ENCODE measurements at places on chromosomes 3 and 15. TPM values are rescaled to one million over a fixed set of nuclear protein-coding genes. Genes with fewer than 3 reads are reported as not detected.

IL17RD gene
- not detected for total RNA-seq

GRCh38 chr3:66709532-66709931 is 208.7 kb upstream of the LRIG1 start:
- DNase-seq, result no peak

RLBP1 gene
- total RNA-seq, result not detected

PPP2R3A gene
- total RNA-seq, result 0.05 TPM

DNA sequence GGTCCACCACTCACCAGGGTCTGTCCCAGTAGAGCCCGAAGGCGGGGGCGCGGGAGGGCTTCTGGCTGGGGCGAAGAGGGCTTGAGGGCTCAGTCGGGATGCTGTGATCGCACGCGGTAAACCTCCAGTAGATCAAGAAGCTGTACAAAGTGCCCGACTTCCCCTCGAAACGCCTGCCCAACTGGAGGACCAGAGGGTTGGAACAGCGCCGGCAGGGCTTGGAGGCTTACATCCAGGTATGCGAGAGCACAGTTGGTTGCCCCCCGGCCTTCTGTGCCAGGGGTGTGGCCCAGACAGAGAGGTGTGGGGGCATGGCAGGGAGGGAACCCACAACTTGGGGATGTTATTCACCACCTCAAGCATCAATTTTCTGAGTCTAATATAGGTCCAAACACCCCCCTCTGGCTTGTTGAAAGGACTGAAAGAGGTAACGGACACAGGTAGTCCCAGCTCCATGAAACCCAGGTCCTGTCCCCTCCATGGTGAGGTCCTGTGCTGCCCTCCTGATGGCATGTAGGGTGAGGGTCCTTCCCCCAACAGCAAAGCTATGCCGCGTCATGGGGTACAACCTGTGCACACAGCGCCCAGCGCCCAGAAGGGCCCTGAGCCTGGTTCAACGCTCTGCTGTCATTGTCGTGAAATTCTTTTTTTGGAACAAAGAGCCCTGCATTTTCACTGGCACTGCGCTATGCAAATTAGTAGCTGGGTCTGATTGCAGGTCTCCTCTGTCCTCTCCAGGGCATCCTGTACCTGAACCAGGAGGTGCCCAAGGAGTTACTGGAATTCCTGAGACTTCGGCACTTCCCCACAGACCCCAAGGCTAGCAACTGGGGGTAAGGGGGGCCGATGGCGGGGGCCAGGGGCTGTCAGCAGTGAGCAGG is 1.2 kb downstream of the SNX22 start:
- no peak for DNase-seq

LRRIQ4 gene
- 0.16 TPM for total RNA-seq

- DNase-seq, result no peak
These were observed 52.0 kb downstream of the CD200R1L start for GRCh38 chr3:112794622-112795172.

GRCh38 chr3:144273601-144274000 is 302.0 kb downstream of the DIPK2A start:
- no peak for DNase-seq

GCSAM gene
- total RNA-seq, result 6.9 TPM

DNA sequence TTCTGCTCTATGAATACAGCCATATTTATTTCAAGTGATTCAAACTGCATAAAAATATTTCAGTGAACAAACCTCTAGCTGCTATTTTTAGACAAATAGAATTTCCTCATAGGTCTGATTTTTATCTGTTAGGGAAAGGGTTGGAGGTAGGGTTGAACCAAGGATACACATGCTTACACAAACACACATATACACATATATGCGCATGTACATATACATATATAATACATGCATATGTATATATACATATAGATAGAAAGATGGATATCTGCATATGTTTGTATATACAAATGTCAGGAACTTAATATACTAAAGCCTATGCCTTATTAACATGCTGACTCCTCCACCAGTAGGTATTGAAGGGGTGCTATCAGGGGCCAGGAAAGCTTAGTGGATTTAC is 18.1 kb downstream of the ZBBX start:
- DNase-seq, result no peak

IP6K1 gene
- 37.7 TPM for total RNA-seq

CTXND1 gene
- total RNA-seq, result not detected

GRCh38 chr15:100999369-100999768 is 80.2 kb downstream of the LRRK1 start:
- DNase-seq, result no peak

CKMT1B gene
- total RNA-seq, result not detected

DNA sequence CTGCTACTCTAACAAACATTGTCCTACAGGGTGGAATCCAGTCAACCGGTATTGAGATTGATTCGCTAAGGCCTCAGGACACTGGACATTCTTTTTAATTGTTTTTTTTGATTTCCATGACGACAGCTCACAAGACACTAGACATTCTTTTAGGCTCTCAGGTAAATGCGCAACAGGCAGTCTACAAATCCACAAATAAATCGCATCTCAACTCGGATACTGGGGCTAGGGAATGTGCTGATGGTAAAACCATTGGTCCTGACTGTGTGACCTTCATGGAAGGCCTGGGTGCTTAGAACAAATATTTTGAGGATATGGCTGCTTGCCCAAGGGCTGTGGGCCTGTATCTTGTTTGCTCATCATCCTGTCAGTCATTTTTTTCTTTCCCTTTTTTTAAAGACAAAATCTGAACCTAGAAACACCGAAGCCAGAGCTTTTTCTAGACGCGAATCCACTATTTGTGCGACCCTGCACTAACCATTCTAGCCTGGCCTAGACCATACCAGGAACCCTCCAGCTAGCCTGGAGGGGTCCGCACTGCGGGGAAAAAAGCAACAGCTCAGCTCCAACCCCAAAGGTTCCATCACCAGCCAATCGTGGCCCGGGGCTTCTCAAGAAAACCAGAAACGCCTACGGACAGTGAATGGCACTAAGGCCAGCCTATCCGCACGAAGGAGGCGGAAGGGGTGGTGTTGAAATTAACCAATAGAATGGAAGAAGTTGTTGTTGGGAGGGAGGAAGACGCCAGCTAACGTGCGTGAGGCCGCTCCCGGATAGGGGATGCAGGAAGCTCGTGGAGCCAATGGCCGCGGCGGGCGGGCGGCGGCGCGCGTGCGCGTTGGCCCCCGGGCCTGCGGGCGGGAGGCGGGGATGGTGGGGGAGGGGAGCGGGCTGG is 18.1 kb upstream of the CHD2 start:
- DNase-seq, result peak; percentile 99

TTLL13 gene
- not detected for total RNA-seq

DNAH12 gene
- total RNA-seq, result not detected

DNA sequence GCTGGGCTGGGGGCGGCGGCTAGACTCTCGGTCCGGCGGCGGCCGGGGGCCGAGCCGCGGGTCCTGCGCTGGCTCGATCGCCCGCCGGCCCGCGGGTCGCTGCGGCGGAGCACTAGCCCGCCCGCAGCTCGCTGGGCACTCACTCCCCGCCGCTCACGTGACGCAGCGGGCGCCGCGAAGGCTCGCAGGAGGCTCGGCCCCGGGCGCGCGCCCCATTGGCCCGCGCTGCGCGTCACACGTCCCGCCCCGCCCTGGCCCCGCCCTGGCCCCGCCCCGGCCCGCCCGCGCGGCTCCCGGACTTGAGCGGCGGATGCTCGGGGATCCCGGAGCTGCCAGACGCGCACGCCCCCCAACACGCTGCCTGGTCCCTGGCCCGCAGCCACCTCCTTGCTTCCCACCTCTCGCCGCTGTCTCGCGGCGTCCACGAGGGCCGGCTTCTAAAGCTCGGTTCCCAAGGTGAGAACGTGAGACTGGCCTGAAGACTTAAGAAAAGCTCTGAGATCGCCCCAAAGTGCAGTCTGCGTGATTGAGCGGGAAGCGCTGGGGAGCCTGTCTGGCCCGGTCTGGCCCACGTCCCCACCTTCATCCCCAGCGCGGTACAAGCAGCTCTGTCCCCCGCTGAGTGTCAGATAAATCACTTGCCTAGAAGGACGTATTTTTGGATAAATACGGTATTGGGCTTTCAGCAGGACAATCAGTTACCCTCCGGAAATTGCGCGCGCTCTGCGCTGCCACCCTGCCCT is at the start of gene KLF15:
Gene KLF15 (minus strand): TSS at position 114 of the 743 bp plus-strand sequence. CDS start 4,486 bp downstream, outside the sequence.
- DNase-seq, result peak; percentile 76

PRSS50 gene
- total RNA-seq, result not detected

CLDN16 gene
- not detected for total RNA-seq

GRCh38 chr15:39609166-39609916 is 28.5 kb downstream of the THBS1 start:
- DNase-seq, result no peak

- no peak for DNase-seq
These were observed 386.0 kb downstream of the NR2F2 start for GRCh38 chr15:96716478-96716877.

DNA sequence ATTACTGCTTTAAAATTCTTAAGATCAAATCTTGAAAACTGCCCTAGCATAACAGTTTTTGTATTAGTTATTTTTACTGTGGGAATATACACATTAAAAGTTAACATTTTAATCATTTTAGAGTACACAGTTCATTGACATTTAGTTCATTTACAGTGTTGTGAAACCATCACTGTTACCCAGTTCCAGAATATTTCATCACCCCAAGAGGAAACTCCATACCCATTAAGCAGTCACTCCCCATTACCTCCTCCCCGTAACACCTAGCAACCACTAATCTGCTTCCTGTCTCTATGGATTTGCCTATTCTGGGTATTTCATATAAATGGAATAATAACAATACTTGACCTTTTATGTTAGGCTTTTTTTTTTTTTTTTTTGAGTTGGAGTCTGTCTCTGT is 164.1 kb upstream of the LRRFIP2 start:
- DNase-seq, result no peak

DNA sequence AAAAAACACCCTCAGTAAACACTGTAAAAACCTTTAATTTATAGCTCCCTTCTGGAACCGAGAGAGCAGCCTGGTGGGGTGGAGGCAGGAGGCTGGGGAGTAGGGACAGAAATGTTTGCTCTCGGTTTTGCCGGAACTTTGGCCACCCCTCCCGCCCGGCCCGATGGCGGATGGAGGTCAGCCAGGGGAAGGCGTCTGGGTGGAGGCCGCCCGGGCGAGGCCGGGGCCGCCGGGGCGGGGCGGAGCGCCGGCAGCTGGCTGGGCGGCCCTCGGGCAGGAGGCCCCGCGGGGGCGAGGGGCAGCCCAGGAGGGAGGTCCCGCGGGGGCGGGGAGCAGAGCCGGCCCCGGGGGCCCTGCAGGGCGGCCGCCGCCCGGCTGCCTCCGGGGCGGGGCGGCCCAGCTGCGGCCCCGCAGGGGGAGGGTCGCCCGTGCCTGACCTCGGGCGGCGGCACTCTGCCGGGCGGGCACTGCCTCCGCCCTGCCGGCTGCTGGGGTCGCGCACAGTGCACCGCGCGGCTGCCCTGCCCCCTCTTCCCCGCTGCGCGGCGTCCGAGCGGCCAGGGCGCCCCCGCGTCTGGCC is 829 bp upstream of the SKIL start:
- peak; percentile 48 for DNase-seq

C3orf49 gene
- not detected for total RNA-seq

SLC2A2 gene
- not detected for total RNA-seq

- DNase-seq, result no peak
These were observed 135.2 kb downstream of the TP63 start for GRCh38 chr3:189766416-189766815.

- DNase-seq, result no peak
These were observed 20.2 kb upstream of the SLC41A3 start for GRCh38 chr3:126104028-126104635.

DNA sequence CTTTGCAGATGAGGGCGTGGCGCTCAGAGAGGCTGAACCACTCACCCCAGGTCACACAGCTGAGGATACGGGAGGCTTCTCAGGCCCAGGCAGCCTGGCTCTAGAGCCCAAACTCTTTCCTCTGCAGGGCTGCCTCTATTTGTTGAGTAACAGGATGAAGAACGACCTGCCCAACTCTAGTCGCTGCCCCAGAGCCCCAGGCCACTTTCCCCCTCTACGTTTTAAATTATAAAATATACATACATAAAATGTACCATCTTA is 19.2 kb upstream of the ZXDC start:
- no peak for DNase-seq

- no peak for DNase-seq
These were observed 6.1 kb downstream of the ERICH6 start for GRCh38 chr3:150697646-150698045.

DNA sequence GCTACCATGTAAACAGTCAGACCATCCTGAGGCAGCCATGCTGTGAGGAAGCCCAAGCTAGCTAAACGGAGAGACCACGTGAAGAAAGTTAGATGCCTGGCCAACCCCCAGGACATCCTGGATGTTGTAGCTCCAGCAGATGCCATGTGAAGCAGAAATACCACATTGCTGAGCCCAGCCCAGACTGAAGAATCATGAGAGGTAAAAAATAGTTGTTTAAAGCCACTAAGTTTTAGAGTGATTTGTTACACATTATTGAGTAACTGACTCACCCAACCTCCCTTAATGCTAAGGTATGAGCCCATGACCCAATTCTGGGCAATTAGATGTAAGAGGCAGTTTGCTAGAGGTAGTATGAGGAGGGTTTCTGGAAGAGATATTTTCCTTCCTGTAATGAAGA is 200.5 kb downstream of the THRB start:
- no peak for DNase-seq

DNA sequence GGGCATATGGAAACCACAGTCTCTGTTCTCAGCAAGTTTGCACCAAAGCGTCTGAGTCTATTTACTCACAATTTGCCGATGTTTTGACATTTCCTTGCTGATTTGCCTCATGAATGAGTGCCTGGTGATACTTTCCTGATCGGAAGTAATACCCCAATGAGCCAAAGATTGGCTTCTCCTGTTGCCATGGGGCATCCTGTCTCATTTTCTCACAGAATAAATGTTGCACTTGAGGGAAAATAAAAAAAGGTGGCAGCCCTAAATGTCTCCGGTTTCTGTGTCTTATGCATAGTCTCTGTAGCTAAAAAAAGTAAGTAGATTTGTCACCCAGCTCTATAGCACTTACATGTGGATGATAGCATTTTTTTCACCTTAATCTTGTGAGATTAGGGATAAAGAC is 73.7 kb upstream of the CADPS start:
- no peak for DNase-seq

CHRNA5 gene
- total RNA-seq, result 2.7 TPM

GRCh38 chr3:112773864-112774263 is 72.8 kb downstream of the CD200R1L start:
- DNase-seq, result peak; percentile 27

- no peak for DNase-seq
These were observed 195.4 kb downstream of the RAP2B start for GRCh38 chr3:153357436-153357835.

DNA sequence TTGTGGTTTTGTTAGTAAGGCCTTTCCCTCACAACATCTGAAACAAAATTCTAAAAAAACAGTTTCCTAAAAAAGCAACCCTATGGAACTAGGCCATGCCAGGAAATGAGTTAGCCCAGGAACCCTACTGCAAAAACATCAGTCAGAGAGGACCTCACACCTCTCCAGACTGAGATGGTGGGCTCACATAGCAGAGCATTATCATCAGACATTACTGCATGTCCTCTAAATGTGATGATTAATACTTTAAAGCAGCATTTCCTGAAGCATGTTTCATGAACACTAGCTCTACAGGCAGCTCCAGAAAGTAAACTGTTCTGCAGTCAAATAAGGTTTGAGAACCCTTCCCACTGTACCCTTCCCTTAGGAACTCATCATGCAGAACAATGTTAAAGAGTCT is 232.3 kb upstream of the MRPL3 start:
- DNase-seq, result no peak

RNU5B-1 gene
- 19.9 TPM for total RNA-seq
